ENCODE measurements at places on chromosomes 3 and 15.

DNA sequence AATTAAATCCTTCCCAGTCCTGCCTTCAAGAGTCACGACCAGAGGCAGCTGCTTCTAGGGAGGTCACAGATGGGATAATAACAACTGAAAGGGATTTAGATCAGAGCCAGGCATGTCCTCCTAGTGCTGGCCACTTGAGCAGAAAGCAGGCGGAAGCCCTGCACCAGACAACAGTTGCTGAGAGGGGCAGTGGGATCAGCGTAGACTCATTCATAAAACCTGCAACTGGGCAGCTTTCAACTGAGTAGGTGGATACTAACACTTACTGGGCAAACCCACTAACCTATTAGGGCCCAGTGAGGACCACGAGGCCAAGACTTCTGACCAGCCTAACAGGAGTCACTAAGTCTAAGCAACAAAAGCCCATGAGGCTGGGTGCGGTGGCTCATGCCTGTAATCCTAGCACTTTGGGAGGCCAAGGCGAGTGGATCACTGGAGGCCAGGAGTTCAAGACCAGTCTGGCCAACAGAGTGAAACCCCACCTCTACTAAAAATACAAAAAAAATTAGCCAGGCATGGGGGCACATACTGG, 67.0 kb downstream of the DAPK2 start:
- no peak for DNase-seq

DNA sequence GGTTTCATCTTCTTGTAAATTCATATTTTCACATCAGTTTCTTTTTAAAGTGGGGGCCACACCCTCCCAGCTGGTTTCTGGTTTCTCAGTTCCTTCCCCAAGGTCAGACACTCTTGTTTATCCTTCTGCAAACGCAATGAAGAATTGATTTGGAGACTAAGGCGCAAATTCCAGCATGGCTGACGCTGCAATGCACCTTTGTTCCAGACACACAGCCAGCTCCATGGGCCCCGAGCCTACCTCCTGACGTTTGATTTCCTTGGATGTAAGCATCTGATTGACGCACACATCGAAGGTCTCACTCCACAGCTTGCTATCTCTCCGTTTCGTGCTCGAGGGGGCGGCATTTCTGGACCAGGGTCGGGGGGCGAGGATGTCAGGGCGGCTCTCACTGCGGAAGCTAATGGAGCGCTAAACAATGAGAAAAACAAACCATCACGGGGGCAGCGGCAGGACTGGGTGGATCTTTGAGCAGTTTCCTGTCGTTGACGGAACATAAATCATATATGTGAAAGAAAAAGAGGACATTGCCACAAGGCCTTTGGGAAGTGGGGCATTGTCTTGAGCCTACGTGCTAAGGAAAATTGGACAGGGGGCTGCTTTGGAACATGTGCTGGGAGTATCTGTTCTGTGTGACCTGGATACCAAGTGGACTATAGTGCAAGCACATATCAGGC, 46.9 kb downstream of the ARHGEF3 start:
- peak; percentile 56 for DNase-seq

- no peak for DNase-seq
These were observed 3.2 kb upstream of the BLOC1S6 start for GRCh38 chr15:45583731-45584639.

DNA sequence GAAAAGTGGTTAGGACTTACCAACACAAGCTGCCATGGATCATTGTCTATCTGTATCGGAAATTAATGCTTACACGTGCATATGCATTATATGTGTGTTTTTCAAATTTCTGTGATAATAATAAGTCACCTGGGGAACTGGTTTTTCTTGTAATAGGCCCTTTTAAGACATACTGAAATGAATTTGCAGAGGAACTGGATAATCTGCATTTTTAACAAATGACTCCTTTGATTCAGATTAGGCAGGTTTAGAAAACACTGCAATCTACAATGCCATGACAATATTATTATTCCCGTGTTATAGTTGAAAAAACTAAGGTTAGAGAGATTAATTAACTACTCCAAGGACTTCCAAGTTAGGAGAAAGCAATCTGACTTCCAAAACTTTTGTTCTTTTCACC, 23.4 kb downstream of the STRIT1 start:
- no peak for DNase-seq

GRCh38 chr15:73983211-73983727, 8.8 kb downstream of the STOML1 start:
- DNase-seq, result no peak

- DNase-seq, result no peak
These were observed 479.2 kb downstream of the LPP start for GRCh38 chr3:188633206-188633605.

DNA sequence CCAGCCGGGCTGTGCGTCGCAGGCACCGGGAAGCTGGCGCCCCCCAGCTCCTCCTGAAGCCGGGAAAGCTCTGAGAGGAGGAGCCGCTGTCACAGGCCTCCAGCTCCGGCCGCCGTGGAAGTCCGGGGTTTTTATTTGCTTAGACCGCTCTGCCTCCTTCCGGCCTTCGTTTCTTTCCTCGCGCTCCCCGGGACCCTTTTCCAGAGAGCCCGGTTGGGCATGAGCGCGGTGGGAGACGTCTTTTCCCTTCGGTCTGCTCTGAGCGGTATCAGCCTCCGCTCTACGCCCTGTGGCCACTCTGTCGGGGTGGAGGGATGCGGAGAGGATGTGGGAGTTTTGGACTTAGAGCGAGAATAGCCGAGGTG, 559 bp downstream of the SENP5 start:
- DNase-seq, result peak; percentile 52

DNA sequence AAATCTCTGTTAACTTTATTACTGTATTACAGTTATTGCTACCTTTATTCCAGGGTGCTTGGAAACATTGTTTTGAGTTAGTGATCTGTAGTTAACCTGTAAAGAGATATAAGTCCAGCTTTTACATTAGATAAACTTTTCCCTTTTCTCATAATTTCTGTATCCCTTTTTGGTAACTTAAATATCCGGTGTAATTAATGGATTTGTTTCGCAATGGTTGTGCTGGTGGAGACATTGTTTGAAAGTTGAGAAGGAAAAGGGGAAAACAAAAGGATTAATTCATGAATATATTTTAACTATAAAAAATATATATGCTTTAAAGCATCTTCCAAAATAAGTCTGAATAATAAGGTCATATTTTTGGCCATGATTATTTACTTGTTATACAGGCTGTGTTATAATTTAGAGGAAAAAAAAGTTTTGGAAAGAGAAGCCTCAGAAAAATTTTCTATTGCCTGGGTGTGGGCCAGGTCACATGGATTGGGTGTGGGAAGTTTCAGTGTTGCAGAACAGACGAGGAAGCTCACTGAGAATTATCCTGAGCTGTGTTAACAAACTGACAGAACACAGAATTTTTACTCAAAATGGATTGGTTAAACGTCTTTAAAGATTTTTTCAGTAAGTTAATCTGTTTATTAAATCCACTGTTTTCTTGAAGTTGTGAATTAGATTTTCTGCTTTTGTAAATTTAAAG, 27.7 kb upstream of the IL20RB start:
- no peak for DNase-seq

DNA sequence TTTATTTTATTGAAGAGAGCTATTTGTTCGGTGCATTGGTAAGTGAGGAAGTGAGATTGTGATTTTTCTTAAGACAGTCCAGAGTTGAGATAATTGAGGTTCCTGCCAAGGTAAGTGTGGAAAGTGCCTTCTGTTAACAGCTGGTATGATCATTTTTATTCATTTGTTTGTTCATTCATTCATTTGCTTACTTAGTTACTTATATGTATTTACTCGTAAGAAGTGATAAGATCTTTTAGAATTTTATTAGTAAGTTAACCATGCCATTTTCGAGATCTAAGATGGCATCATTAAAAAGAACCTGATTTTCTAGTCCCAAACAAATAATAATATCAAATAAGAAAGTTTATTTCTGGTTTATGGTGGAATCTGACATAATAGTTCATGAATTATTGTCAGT, 150.0 kb downstream of the GHSR start:
- no peak for DNase-seq

GRCh38 chr3:184380627-184381260, 890 bp downstream of the CHRD start:
- DNase-seq, result no peak

- DNase-seq, result no peak
These were observed 48.7 kb upstream of the NR2E3 start for GRCh38 chr15:71761649-71762048.

DNA sequence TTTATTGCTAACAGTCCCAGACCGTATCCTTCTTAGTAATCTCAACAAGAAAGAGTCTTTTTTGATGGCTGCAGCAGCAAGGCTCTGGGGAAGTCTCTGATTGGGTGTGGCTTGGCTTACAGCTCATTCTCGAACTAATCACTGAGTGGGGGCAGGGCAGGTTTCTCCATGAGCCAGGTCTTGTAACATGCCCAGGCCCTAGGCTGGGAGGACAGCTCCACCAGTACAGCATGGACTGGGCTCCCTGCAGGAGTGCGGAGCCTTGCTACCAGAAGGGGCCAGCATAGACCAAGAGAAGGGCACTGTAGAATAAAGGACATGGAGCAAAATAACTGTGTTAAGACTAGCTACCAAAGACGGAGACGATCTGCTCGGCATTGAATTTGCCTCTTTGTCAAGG, 7.2 kb downstream of the CD276 start:
- no peak for DNase-seq

GRCh38 chr3:24507776-24508422, 13.2 kb upstream of the THRB start:
- DNase-seq, result no peak

- no peak for DNase-seq
These were observed 161.6 kb downstream of the MEIS2 start for GRCh38 chr15:36938764-36939163.

GRCh38 chr3:141969711-141970110, 93.3 kb downstream of the ATP1B3 start:
- DNase-seq, result no peak

DNA sequence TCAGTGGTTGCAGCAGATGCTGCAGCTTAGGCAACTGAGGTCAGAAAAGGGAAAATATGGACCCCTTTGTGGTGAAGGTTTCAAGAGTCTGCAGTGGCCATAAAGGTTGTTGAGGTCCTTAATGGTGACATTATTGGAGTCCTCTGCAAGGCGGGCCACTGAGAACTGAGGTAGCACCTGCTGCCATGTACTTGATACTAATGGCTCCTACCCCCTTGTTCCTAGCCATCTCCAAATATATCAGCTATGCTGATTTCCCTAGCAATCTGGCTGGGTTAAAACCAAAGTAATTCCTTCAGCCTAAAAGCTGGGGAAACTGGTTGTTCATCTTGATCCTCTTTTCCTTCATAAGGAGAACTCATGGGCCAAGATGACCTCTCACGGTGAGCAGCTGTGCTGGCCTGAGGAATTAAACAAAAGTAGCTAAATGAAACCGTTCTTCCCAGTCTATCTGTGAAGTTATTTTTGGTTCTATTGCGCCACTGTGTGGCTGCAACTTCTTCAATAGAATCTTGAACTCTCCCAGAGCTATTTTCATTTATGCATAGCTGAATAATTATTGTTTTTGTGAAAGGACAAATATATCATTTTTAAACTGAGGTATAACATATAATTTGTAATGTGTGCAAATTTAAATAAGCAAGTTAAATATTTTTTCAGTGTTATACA, 76.1 kb upstream of the PLSCR4 start:
- DNase-seq, result no peak

GRCh38 chr3:14837878-14838258, 19.1 kb downstream of the FGD5 start:
- no peak for DNase-seq

DNA sequence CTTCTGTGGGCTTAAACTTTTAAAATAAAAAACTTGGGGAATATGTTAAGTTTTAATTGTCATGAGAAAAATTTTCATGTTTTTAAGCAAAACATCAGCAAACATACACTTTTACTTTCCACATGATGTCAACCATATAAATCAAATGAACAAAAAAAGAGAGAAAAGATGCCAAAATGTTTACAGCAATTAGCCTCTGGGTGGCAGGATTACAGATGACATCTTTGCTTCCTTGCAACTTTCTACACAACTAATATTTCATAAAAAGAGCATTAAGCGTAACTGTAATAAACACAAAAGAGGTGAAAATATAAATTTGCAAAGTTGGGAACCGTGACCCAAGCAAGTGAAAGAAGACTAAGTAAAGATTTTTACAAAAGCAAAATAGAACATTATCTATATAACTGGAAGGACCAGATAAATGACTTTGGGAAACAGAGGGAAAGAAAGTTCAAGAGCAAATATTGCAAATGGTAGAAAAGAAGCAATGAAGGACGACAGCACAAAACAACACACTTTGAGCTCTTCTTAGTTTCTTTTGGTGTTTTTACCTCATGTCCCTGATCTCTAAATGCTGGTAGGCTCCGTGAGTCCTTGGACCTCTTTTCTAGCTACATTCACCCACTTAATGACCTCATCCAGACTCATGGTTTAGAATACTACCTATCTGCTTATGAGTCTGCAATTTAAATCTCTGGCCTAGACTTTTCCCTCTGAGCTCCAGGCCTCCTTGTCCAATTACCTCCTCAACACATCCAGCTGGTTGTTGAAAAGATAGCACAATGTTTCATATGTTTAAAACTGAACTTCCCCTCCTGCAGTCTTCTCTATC, 9.4 kb downstream of the TP53BP1 start:
- no peak for DNase-seq

DNA sequence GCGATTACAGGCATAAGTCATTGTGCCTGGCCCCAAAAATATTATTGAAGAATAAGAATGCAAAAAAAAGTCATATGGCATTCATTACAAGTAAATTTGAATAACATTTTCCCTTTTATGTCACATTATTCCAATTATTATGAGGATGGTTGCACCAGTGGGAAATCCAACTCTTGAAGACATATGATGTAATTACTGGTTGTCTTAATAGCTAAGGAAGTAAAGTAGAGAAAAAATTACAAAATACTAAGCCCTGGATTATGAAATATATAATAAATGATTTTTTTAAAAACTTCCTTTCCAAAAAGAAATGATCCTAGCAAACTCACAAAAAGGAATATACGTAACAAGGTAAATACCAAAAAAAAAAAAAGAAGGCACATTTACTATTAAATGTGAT, 98.9 kb downstream of the FMN1 start:
- DNase-seq, result no peak

DNA sequence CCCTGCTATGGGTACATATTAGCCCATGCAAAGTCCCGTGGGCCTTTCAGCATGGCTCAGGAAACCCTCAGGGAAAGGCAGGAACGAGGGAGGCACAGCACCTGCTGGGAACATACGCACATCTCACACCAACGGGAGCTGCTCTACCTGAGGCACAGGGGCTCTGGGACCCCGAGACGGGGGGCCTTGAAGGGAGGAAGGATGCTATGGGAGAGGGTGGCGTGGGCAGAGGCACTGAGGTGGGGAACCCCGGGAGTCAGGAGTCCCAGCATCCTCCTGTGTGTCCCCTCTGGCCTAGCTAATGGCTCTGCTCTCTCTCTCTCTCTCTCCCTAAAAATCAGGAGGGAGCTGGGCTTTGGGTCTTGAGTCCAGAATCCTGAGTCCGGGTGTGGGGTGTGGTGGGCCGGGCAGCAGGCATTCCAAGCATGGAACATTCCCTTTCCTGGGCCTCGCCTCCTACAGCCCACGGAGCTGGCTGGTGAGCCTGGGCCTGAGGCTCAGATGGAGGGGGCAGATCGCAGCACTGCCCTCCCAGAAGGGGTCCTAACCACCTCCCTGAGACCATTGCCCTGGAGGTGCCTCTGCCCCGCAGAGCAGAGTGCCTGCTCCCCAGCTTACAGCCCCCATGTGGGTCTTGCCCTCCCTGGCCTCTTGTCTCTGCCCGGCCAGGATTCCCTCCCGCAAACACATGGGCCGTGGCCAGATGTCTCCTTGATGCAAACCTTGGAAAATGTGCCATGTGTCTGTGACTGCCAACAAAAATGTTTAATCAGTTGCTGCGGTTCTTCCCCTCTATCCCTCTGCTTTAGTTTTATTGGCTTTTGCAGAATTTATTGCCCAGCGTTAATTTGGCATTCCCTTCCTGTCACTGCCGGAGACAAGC, 101.6 kb downstream of the TMEM266 start:
- DNase-seq, result no peak

Data from activated naive CD8-positive, alpha-beta T cell treated with anti-CD3 and anti-CD28 coated beads, Interleukin-2, amount 10 ng/mL, durations not matched to agents 7 days and 5 days (primary cell).